ENCODE measurements at places on chromosomes 11 and 22.

- DNase-seq, result no peak
These were observed 10.3 kb downstream of the PARVG start for GRCh38 chr22:44191036-44191454.

- DNase-seq, result peak; percentile 55
These were observed 86.3 kb downstream of the CCDC83 start for GRCh38 chr11:85941380-85941973.

- no peak for DNase-seq
These were observed 437.4 kb downstream of the MIAT start for GRCh38 chr22:27094633-27095308.

DNA sequence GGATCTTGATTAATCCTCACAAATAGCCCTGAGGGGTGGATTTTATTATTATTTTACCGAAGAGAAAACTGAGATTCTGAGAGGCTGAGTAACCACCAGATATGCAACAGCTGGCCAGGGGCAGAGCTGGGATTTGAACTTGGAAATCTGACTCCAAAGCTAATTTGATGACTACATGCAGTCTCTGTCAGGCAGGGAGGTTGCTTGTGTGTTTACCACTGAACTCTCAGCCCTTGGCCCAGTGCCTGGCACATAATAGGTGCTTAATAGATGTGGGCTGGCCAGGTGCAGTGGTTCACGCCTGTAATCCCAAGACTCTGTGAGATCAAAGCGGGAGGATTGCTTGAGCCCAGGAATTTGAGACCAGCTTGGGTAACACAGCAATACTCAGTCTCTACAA is 121.7 kb upstream of the CRYBB3 start:
- DNase-seq, result no peak

- no peak for DNase-seq
These were observed 117.7 kb downstream of the ABTB2 start for GRCh38 chr11:34240150-34240494.

- no peak for DNase-seq
These were observed 268.7 kb upstream of the CCDC90B start for GRCh38 chr11:83554876-83555275.

DNA sequence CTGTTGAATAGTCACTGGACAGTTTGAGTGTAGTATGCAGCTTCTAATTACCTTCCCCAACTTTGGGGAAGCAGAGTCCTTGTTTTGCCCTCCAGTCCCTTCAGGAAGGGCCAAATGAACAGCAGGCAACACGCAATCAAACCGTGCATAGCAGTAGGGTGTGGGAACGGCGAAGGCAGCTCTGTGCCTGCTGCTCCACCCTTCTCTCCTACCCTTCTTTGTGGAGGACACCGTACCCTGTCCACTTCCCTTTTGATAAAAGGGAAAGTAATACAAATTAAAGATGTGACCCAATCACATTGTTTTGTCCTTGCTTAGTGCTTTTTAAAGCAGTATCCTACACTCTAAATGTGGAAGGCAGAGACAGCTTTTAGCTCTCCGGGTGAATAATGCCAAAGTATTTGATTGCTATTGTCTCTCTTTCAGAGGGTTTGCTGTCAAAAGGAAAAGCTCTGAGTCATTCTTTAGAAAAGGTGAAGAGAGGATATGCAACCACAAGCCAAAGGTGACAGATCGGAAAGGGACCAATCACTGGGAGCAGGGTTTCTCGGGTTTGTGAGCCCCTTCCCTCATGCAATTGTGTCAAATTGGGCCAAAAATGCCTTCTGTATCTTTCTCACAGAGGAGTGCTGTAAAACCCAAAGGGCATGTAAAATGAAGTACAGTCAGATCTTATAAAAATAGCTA is 407.3 kb upstream of the CCDC90B start:
- no peak for DNase-seq

- no peak for DNase-seq
These were observed 74.6 kb downstream of the PTPRJ start for GRCh38 chr11:48054994-48055291.

DNA sequence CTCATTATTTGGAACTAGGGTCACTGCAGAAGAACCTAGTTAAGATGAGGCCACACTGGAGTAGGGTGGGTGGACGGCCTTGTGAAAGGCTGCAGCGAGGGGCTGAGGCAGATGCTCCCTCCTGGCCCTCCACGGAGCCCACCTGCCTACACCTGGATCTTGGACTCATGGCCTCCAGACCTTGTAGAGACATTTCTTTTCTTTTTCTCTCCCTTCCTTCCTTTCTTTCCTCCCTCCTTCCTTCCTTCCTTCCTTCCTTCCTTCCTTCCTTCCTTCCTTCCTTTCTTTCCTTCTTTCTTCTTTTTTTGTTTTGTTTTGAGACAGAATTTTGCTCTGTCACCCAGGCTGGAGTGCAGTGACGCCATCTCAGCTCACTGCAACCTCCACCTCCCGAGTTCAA is 26.6 kb downstream of the DUSP8 start:
- no peak for DNase-seq

- no peak for DNase-seq
These were observed 83.3 kb downstream of the MYEOV start for GRCh38 chr11:69377029-69377952.

DNA sequence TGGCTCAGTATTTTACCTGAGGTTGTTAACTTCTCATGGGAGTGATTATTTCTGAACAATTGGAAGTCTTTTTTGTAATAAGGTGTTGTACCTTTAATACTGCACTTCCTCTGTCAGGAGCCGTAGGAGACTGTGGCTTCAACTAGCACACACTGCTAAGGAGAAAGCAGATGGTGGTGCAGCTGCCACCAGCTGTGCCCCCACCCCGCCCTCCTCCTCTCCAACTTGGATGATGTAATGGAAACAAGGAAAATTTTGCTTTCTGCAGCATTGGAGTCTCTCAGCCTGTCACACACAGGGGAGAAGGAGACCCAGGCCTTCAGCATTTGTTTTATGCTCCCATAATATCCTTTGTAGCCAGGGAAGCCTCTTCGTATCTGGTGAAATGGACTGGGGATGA is 91.2 kb downstream of the TEAD1 start:
- no peak for DNase-seq

DNA sequence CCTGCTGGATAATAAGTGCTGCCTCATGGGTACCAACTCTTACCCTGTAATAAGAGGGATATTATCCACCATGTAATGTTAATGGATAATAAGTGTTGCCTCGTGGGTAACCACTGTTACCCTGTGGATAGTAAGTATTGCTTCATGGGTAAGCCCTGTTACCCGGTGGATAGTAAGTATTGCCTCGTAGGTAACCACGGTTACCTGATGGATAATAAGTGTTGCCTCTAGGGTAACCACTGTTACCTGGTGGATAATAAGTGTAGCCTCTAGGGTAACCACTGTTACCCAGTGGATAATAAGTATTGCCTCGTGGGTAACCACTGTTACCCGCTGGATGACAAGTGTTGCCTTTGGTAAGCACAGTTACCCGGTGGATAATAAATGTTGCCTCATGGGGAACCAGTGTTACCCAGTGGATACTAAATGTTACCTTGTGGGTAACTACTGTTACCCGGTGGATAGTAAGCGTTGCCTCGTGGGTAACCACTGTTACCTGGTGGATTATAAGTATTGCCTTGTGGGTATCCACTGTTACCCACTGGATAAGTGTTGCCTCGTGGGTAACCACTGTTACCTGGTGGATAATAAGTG is 18.6 kb upstream of the NXPE4 start:
- DNase-seq, result no peak

- DNase-seq, result no peak
These were observed 12.8 kb downstream of the SLC37A2 start for GRCh38 chr11:125075900-125076317.

DNA sequence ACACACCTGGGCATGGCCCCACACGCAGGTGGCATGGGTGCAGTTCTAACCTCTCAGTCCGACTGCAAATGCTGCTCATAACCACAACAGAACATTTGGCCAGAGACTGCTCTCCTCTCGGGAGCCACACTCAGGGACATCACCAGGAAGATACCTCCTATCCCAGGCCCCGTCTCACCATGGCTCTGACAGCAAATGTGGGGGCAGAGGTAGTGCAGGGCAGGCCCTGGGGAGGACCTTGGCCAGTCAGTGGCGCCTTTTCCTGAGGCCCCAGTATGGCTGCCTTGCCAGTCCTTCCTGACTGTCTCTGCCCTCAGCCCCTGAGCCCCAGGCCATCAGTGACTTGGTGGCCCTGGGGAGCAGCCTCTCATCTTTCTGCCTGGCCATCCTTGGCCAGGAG is 2.8 kb downstream of the KRTAP5-6 start:
- no peak for DNase-seq

All from ecto neural progenitor cell (in vitro differentiated cells).